Hepatic stellate cell (primary cell): ENCODE measurements at places on chromosomes 1 and 21.

DNA sequence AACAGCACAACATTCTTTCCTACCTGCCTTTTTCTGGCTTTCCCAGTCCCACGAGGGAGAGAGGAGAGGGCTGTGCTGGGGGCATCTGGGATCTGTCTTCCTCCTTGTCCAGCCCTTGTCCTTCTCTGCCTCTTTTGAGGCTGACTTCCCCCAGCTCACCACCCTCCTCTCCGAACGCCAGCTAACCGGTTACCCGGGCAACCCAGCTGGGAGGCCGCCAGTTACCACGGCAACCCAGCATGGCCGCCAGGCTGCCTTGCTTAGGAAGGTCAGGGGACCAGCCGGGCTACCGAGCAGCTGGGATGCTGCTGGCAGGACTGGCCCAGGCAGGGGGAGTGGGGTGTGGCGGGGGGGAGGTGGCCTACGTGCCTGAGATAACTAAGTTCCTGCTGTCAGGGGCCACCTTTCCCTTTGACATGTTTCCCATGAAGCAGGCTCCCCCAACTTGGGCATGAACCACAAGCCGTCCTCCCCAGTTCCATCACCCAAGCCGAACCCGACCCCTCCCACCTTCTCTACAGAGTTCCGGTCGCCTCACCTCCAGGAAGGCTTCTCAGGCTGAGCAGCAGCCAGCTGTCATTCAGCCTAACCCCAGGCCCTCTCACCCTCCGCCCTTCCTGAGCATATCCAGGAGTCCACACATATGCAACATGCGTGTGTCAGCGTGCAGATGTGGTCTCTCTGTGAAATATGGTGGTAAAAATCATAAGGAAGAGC, 8.7 kb downstream of the PLEKHA6 start:
- peak; percentile 86 for DNase-seq

DNA sequence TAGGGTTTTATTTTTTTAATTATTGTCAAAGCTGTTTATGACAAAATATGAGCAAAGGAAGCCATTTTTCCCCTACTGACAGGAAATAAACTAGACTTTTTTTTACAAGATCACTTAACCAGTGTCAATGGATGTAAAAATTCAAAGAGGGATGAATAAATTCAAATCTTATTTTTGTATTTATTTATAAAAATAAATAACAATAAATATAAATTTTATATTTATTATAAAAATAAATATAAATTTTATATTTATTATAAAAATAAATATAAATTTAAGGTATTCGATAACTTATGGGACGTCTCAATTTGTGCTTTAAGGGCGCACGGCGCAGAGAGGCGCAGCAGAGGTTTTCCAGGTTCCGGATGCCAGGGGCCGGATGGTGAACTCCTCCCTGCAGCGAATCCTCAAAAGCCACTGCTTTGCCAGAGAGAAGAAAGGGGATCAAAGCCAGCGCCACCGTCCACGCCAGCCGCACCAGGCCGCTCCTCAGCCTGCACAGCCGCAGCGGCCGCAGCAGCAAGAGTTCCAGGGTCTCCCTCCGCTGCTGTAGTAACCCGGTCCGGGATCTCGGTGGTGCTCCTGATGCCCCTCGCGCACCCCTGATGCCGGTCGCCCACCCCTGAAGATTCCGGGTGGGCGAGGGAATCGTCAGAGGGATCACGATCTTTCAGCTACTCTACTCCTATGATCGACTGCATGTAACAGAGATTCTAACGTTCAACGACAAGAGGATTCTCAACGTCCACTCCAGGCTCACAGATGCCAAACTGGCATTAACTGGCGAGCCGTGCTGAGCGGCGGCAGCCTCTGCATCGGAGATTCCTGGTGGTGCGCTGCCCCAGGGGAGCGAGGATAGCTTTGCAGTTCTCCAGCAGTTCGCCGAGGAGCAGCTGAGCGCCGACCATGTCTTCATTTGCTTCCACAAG, 28.5 kb upstream of the RLF start:
- DNase-seq: peak; percentile 21

DNA sequence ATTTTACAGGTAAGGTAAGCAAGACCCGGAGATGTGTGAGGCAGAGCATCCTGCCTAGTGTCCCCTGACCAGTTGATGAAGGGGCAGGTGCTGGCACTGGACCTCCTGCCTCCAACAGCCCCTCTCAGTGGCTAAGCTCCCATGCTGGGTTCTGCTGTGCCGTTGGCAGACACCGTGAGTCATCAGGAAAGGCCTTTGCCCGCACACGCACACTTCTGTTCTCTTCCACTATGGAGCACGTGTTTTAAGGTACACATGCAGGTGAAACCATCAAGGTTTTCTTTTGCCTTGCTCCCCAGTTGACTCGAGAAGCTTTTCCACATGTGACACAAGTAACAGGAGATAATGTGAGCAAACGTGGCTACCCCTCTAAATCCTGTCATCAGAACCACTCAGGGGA, 207.9 kb downstream of the RRAGC start:
- no peak for DNase-seq

GRCh38 chr21:31184459-31184858, 146.2 kb upstream of the KRTAP19-8 start:
- no peak for DNase-seq

DNA sequence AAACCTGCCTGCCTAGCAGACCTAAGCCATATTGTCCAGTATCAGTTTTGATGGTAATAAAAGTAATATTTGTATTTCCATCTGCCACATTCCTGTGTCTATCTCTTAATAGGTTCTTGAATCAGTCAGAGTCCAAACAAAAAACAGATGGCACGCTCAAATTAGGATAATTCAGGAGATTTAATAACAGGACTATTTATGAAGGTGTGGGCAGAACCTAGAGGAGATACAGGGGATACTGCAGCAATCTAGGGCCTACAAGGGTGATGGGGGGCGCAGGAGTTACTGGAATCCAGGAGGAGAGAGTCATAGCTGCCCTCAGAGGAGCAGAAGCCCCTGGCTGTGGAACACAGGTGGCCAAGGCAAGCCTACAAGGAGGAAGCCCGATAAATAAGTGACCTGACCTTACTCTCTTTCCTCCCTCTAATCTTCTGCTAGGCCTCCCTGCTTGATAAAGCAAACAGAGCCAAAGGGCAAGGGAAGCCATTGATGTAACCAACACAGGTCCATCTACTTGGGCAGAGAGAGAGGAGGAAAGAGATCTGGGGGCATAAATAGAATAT, 11.9 kb upstream of the HYI start:
- no peak for DNase-seq

DNA sequence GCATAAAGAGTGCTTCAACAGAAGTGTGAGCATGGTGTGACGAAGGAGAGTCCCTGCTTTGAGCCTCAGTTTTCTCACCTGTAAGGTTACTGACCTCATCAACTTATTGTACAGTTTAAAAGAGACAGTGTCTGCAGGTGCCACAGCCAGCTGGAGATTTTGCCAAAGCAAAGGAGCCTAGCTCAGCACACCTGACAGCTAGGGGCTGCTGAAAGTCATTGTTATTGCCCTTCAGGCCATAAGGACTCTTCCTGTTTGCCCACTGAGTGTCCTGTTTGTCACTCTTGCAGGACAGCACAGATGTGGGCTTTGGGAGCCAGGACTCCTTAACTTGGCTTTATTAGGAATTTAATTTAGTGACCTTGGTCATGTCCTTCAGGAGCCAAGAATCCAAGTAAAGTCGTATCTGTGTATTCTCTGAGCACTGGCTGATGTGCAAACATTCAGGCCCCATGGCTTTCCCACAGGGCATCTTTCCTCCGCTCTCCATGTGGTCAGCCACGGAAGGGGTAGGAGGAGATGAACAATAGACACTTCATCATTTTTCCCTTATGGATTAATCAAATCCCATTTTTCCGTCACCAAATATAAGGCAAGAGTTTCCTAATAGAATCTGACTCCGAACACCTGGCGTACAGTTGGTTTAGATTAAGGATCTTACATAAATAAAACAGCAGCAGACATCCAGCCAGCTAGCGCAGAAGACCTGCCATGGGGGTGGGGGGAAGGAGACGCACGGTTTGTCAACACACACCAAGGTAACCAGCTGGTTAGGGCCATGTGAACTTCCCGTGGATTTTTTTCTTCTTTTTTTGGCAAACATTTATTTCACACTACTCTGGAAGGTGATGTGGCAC, 43.1 kb upstream of the KANK4 start:
- DNase-seq: no peak

GRCh38 chr1:180791806-180792205, 120.9 kb upstream of the KIAA1614 start:
- no peak for DNase-seq

DNA sequence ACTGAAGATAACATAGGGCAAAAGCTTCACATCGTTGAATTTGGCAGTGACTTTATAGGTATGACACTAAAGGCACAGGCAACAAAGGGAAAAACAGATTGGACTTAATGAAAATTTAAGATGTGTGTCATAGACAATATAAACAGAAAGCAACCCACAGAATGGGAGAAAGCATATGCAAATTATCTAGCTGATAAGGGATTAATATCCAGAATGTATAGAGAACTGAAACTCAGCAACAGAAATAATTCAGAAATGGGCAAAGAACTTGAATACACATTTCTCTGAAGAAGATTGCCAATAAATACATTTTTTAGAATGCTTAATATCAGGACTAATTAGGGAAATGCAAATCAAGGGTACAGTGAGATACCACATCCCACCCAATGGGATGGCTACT, 55.2 kb upstream of the ANGPTL1 start:
- DNase-seq: no peak

DNA sequence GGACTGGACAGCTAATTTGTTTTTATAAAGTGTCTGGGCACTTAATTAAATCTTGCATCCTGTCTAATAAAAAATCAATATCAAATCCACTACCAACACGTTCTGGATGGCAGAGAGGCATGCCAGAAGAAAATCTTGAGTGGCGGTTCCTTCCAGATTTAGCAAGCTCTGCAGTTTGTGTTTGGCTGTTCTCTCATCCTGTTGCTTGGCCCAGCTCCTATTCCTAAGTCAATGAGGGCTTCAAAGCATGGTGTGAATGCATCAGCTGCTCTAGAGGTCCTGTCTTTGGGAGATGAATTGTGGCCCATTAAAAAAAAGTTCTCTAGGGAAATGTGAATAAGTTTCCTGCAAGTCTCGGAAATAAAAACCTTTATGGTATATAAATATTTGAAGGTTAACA, 90.3 kb downstream of the DISC1 start:
- DNase-seq: no peak
